Colonic mucosa (tissue), 4 donors: ENCODE measurements at places on chromosomes 3 and 15.

DNA sequence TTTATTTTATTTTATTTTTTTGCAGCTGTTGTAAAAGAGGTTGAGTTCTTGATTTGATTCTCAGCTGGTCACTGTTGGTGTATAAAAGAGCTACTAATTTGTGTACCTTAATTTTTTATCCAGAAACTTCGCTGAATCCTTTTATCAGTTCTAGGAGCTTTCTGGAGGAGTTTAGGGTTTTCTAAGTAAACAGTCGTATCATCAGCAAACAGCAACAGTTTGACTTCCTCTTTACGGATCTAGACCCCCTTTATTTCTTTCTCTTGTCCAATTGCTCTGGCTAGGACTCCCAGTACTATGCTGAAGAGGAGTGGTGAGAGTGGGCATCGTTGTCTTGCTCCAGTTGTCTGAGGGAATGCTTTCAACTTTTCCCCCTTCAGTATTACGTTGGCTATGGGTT, 165.8 kb upstream of the KCNMB2 start:
- DNase-seq = no peak

DNA sequence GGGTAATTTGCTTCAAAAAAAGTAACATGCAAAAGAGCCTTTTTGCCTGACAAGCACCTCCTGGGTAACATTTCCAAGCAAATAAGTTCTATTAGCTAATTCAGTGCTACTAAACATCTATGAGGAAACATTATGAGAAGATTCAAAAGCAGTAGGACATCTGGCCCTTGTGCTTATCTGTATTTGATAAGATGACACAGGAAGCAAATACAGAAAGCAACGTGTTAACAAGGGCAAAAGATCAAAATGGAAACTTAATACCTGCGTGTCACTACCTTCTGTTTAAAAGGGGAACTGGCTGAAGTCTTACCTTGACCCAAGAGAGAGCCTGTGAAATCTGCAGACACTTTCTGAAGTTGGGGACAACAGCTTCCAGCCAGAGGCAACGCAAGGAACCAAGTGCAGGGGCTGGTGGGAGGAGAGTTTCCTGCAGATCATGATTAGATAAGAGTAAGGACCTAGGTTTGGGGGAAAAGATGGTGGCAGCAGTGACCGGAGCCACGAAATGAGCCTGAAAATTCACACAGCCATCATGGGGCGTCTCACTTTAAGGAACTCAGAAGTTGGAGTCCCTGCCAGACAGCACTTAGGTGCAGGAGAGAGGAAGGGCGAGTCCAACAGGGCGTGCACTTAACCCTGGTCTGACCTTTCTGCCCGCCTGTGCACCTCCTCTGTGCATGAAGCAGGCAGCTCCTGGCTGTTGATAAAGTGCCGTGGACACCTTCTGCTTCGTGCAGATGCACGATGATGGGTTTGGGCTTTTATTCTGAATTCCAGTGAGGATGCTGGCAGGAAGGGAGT, 153.6 kb upstream of the BHLHE40 start:
- peak; percentile 81 for DNase-seq

DNA sequence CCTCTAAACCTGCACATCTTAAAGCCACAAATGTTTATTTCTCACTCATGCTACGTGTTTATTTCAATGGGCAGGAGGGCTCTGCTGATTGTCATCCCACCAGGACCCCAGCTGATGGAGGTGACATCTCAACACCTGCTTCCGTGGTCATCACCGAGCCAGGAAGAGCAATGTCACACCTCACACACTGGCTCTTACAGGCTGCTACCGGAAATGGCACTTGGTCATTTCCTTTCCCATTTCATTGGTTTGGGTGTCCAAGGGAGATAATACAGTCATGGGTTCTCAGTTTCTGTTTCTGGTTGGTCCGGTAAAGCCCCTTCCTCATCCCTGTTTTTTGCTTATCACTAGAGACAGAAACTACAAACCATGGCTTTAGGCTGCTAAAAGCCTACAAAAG, 41.9 kb downstream of the ABHD2 start:
- DNase-seq = no peak

- DNase-seq = no peak
Measured at GRCh38 chr15:91864664-91865063, 11.2 kb downstream of the SLCO3A1 start.

GRCh38 chr3:72461787-72462186, 386.5 kb downstream of the SHQ1 start:
- DNase-seq = no peak

- DNase-seq = no peak
Measured at GRCh38 chr15:44656298-44656697, 7.2 kb downstream of the SPG11 start.

- no peak for DNase-seq
Measured at GRCh38 chr15:78671626-78672211, 30.7 kb upstream of the CHRNB4 start.

DNA sequence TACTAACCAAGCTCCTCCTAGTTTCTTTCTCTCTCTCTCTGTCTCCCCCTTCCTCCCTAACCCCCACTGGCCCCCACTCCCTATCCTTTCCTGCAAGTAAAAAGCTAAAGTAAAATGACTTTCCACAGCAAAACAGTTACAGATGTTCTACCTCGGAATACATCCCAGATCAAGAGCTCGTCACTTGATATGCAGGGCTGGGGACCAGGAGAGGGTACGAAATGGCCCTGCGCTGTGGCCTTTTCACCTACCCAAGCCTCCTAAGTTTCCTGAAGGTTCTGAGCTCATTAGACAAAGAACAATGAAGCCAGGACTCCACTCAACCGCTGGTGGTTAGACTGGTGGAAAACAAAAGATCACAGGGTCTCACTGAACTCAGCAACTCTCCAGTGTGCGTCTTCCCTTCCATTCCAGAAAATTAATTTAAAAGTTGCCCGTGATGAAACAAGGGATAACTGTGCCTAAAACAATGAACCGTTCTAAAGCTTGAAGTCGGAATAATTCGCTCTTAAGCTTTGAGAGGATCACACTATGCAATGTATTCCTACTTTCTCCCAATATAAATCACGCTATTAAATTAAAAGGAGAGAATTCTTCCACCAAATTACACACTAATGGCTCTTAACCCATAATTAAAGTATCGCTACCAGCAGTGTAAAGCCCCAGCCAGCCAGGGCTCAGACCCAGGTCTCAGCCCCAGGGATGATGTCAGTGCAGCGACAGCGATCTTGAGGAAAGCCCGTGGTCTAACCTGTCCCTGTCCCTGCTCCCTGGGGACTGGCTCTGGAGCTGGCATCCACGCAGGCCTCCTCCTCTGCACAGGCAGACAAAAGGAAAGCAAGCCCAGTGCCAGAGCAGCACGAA, 5.0 kb downstream of the VGLL4 start:
- no peak for DNase-seq

DNA sequence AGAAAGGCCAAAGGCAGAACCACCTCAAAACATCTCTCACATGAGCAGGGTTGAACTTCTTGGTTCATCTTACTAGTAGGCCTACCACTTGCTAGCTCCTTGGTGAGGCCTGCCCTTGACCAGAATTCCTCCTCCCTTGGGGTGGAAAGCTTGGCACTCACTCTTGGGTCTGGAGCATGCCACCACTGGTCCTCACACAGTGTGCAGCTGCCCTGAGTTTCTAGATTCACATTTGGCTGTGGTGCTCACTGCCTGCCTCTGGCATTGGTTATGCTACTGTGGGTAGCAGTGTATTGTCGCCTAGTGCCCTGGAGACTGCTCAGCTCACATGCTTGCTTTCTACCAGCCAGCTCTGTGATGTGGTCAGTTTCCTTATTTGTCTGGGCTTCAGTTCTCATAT, 23.7 kb downstream of the OXNAD1 start:
- no peak for DNase-seq

GRCh38 chr15:39232512-39232911, 348.4 kb upstream of the THBS1 start:
- no peak for DNase-seq

DNA sequence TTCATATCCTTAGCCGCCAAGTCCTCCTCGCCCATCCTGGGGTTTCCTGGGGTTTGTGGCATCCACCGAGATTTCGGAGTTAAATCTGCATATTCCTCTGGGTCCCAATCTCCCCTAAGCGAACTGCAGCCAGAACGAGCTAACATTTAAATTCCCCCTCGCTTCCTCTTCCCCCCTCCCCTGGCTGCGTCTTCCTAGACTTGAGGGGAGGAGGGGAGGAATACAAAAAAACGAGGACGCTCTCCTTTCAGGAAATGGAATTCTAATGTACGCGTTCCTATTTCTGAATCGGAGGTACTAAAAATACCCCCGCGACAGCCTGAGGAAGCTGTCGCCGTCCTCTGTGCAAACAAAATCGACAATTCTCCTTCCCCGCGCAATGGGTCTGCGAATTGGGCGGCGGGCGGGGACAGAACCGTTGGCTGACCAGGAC, 5.6 kb downstream of the FEZF2 start:
- no peak for DNase-seq

DNA sequence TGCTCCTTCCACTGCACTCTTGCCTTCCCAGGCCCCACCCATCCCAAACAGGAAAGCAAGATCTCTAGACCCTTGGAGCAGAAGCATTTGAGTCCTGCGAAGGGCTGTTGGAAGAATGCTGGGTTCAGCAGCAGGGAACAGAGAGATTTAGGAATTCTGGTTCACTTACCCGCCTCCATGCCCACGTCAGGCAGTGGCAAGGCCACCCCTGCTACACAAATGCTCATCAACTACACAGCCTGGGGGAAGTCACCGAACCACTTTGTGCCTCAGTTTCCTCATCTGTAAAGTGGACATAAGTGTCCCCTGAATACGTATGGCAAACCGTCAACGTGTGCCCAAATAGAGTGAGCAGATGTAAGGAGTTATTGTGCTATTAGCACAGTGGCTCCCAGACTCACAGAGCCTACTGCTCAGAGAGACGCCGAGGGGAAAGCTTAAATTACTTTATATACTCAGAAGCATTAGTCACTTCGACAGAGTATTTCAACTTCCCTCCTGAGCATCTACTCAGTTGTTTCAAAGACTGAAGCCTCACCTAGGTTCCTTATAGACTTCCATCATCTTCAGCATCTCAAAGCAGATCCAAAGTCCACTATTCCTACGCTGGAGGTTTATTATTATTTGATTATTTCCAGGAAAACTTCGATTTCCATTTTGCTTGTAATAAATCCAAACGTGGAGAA, 905 bp downstream of the HOMER2 start:
- no peak for DNase-seq

DNA sequence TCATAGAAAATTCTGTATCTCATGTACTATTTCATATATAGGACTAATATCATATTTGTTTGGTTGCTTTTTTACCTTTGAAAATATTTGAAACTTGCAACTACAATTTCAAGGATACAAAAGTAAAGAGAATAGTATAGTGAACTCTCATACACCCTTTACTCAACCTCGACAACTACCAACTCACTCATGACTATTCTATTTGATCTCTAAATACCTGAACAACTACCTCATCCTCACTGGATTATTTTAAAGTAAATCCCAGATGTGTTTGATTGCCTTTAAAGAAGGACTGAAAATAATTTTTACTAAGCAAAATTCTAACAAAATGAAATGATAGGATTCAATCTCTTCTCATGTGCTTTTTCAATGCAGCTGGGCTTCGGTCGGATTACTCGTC, 12.1 kb downstream of the TMPRSS7 start:
- no peak for DNase-seq

DNA sequence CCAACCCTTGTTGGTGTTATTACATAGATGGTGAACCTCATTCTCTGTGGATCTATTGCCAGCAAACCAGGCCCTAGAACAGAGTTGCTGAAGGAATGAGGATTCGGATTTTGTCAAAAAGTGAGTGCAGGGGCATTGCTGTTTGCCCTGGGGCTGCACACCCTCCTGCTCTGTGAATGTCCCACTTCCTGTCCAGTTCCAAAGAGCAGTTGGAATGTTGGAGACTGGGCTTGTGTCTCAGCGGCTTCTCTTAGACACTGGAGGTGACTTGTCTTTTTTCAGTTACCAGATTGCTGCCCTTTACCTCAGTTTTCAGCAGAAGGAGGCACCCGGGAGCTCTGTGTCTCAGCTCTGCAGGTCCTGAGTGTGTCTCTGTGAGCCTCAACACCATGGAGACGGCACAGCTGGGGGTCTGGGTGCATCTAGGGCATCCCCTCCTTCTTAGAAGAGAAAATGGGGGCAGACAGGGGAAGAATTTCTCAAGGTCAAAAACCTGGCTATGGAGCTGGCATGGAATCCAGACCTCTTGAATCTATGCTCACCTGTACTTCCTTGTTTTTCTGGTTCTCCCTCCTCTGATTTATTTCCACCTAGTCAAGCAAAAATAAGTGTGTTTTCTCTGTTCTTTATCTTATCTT, 46.3 kb downstream of the LIMD1 start:
- DNase-seq = no peak

- DNase-seq = no peak
Measured at GRCh38 chr15:50764461-50765194, 878 bp downstream of the SPPL2A start.

GRCh38 chr3:62238431-62238830, 134.9 kb downstream of the FEZF2 start:
- no peak for DNase-seq

DNA sequence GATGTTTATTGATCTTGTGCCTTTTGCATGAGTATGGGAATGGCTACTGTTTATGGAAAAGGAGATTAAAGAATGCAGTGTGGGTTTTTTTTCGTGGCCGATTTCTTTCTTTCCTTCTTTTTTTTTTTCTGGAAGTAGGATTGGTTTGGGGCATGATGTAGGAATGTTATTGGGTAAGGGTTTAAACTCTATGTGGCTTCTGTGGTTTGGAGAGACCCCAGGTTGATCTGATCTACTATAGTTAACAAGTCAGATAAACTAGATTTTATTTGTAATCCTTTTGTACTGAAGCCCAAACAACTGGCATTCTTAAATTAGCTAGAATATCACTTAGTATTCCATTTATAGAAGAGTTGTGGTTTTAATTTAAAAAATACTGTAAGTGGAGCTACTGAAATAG, 304.8 kb downstream of the LPP start:
- no peak for DNase-seq

DNA sequence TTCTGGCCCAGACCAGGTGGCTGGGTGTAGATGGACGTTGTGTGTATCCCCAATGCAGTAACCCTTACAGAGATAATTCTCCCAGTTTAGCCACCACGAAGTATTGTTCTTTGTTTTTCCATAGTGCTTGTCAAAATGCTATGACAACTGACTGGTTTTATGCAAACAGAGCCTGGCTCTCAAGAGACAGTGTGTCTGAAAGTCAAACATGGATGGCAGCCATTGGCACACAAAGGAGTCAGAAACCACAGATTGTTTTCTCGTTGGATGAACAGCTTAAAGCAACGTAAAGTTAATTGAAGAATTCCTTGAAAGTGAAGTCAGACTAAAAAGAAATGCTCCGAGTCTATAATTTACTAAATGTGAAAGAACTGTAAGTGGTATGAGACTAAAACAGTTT, 91.2 kb downstream of the FILIP1L start:
- DNase-seq = no peak

DNA sequence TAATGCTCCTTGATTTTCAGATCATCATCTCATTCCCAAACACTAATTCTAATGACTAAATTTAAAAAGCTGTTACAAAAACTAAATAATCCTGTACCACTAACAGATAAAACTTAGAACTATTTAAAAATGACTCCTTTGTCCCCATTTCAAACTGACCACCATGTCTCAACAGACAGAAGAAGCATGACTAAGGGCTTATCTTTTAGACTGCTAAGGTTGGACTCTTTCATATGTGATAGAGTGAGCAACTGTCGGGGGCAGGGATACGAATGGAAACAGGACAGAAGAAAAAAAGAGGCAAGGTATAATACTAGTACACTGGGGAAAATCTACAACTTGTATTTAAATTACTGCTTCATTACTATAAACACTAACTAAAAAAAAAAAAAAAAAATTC, 23.3 kb downstream of the SNX4 start:
- DNase-seq = no peak
